ENCODE measurements at places on chromosomes 7 and 10.

DNA sequence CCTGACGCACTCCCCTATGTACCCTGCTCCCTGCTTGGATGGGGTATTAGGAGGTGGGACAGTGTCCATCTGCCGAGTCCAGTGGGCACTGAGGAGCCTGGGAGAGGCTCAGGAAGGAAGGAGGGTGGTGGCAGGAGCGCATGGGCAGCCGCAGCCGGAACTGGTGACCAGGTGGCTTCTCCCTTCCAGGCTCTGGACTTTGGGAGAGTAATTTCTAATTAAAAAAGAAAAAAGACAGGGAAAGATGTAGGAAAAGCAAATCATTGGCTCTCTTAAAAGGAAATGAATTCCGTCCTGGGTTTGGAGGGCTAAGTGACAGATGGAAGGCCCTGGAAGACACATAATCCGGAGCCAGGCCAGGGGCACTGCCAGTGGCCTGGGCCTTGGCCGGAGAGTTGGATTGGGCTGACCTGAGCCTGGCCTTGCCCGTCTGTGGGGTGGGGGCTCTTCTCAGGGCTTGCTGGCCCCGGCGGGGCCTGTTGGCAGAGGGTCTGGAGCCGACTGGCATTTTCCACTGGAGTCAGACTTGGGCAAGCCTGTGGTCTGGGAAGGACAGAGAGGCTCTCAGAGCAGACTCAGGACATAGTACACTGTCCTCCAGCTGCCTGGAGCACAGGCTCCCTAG lies 63.0 kb downstream of the NEURL1 start:
- no peak for DNase-seq

DNA sequence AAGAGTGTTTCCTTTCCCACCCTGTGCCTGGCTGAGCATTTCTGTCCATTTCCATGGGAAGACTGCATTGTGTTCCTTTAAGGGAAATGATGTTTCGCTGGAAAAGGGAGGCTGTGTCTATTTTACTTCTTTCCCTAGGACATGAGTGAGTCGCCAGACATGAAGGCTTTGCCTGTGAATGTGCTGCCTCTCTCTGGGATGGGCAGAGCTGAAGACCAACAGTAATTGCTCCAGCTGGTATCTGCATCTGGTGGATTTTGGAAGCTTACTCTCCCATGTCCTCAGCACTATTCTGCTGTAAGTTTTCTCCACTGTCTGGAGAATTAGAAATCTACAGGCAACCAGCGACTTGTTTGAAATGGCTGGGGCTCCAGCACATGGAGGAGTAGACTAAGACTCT lies 264.6 kb upstream of the BMPER start:
- peak; percentile 57 for DNase-seq

DNA sequence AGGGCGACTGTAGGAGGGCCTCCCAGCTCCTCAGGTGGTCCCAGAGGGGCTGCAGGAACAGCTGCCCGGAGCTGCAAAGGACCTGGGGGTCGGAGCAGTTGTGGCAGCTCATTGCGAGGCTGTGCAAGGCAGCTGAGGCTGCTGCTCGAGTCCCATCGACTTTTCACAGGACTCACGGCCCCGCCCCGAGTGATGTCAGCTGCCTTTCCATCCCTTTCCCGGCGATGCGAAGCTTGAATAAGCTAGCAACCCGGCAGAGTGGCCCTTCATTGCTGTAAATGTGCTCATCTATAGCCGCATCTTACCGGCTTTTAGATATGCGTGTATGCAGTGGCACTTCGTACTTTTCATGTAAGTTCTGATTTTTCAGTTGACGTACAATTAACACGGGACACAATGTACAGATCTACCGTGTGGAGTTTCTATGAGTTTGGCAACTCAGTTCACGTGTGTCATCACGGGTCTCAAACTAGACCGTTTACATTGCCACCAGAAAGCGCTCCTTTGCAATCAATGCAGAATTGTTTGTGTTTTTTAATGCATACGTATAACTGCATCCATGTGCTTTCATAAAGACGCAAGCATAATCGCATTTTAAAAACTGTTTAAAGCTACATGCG lies at the start of gene CH25H:
Gene CH25H (minus strand): TSS at position 137 of the 620 bp plus-strand sequence. CDS start 25 bp downstream, at position 112.
- DNase-seq, result peak; percentile 82

- DNase-seq, result no peak
Measured at GRCh38 chr7:131619336-131620305, 63.2 kb upstream of the PODXL start.

- DNase-seq, result no peak
Measured at GRCh38 chr10:88313878-88314277, 269.2 kb downstream of the RNLS start.

- DNase-seq, result no peak
Measured at GRCh38 chr10:84762754-84763394, 434.5 kb downstream of the CCSER2 start.

DNA sequence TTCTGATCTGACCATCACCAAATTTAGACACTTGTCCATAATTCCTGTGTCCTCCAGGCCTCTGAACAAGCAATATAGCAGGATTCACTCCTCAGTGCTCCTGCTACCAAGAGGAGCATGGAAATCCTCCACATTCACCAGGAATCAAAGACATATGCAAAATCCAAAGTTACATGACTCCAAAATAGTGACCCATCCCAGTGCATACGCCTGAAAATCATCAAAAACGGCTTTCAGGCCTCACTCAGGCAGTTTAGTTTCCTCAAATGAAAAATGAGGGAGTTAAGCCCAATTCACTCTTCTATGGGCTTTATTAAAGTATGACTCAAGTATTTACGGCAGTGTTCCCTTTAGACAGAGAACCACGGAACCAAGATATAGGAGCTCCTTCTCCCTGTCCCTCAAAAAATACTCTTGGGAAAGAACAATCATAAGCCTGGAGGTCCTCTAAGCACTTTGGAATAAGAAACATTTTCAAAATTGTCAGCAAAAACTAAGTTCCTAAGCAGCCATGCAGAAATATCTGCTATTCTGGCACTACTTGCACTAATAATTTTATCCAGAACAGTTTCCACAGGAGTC lies 240.7 kb downstream of the PARD3 start:
- DNase-seq, result no peak

GRCh38 chr10:78476156-78476555 lies 442.5 kb downstream of the RPS24 start:
- DNase-seq, result no peak

- no peak for DNase-seq
Measured at GRCh38 chr7:155395176-155395797, 62.6 kb upstream of the EN2 start.

GRCh38 chr10:109480836-109481235 lies 442.5 kb downstream of the XPNPEP1 start:
- peak; percentile 2 for DNase-seq

- peak; percentile 96 for DNase-seq
Measured at GRCh38 chr7:102933763-102934162, 21.0 kb downstream of the LRRC17 start.

GRCh38 chr7:157539521-157539920 lies 202.7 kb downstream of the DNAJB6 start:
- DNase-seq, result no peak

- no peak for DNase-seq
Measured at GRCh38 chr7:4836206-4836661, 25.6 kb downstream of the PAPOLB start.

DNA sequence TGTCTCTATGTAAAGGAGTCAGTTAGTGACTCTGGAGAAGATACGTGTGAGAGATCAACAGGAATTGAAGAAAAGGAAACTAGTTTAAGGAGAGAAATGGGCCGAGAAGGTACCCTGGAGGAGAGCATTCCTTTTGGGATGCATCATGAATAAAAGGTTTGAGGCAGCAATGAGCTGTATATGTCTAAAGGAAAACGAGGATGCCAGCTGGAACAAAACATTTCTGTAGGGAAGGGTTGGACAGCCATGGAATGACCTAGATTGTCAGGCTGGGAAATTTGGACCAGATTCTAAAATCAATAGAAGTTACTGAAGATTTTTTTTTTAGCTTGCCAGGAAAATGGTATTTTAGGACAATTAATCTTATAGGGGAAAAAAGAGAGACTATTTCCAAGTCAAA lies 17.2 kb upstream of the MPP7 start:
- DNase-seq, result no peak

- DNase-seq, result no peak
Measured at GRCh38 chr10:1057106-1057657, 997 bp downstream of the WDR37 start.

DNA sequence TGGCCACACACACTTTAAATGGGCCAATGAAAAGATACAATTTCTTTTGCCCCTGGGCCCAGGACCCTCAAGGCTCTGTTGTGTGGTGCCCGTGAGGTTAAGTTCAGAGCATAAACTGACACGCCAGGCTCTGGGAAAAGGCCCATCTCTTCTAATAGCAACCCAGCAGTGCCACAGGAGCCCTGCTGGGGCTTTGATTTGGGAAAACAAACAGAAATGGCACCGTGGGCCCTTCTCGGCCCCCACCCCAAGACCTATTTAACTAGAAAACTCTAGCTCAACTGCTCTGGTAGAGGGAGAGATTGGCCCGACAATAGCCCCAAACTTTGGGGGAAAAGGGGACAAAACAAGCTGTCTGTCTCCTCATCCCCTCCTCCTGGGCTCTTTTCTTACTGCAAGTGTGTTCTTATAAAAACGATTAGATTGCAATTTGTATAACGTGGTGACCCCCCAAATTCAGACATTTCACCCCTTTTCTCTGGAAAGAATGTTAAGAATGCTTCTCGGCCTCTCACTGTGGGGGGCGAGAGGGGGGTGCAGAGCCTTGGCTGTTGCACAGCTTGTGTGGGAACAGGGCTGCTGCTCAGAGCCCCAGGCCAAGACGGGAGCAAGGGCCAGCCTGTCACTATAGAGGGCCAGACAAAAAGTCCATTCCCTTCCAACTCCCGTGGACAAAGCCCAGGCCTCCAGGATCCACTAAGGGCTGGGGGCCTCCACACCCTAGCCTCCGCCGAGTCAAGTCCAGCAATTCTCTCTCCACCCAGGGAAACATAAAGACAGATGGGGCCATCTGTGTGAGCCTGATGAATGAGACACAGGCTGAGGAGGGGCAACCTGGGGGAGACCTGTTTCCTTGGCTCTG lies 26.8 kb downstream of the DPCD start:
- no peak for DNase-seq

DNA sequence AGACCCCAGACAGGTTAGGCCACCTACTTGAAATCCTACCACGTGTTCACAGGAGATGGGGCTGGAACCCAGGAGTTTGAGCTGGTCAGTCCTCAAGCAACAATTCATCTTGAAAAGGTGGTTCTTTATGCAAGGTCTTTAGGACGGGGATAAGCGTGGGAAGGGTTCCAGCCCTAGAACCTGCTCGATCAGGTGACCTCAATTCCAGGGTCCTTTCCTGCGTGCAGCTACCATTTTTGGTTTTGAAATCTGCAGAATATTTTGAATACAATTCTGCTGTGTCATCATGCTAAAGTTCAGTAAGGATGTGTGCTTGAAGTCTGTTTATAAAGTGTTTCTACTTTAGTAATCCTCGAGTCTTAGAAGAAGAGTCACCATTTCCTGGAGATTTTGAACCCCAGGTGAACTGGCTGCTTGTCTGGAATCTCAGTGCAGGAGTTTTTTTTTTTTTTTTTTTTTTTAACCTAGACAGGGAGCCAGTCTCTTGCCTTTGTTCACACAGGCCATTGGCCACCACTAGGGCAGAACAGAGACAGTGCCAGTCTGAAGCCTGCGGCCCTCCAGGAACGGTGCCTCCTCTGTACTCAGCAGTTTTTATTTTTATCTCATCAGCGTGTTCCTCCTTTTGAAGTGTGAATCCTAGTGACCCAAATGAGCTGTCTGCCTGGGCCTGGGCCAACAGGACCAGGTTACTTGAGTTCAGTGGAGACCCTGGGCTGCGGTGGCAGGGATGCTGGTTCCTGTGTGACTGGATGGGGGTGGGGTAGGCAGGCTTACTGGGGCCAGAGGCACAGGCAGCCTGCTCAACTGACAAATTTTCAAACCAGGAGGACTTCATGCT lies 54.6 kb downstream of the EEPD1 start:
- peak; percentile 78 for DNase-seq

- DNase-seq, result no peak
Measured at GRCh38 chr7:32140210-32140939, 70.2 kb upstream of the PDE1C start.

GRCh38 chr7:28609608-28610007 lies 197.3 kb downstream of the CREB5 start:
- DNase-seq, result no peak

DNA sequence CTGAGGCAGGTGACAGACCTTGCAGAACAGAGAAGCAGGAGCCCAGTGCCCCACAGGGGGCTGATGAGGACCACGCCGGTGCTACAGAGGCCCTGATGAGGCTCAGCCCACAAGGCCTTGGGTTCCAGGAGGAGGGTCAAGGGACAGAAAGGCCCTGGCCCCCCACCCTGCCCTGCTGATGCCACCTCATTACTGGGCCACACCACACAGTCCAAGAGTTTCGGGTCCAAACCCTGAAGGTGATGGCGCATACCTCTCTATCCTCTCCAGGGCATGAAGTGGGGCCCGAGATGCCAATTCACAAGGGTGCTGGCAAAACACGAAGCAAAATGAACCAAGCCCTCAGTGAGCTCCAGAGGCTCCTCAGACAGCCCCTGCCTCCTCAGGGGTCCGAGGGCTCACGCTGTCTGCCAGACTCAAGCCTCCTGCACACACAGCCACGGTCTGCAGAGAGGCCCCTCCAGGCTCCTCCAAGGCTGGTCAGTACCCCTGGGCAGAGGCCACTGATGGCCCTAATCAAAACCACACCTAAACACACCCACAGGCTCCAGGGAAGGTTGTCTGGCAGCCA lies 32.3 kb downstream of the RASGEF1A start:
- DNase-seq, result no peak

GRCh38 chr7:37987732-37988131 lies 67.3 kb downstream of the EPDR1 start:
- no peak for DNase-seq

DNA sequence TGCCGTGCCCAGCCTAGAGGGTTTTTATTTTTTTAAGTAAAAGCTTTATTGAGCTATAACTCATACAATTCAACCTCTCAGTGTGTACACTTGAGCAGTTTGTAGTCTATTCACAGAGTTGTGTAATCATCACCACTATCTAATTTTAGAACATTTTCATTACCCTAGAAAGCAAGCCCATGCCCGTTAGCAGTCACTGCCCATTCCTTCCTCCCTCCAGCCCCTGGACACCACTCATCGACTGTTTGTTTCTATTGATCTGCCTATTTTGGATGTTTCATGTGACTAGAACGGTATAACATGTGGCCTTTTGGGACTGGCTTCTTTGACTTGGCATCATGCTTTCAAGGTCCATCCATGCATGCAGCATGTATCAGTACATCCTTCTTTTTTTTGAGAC lies 25.7 kb upstream of the SEC61A2 start:
- DNase-seq, result no peak

DNA sequence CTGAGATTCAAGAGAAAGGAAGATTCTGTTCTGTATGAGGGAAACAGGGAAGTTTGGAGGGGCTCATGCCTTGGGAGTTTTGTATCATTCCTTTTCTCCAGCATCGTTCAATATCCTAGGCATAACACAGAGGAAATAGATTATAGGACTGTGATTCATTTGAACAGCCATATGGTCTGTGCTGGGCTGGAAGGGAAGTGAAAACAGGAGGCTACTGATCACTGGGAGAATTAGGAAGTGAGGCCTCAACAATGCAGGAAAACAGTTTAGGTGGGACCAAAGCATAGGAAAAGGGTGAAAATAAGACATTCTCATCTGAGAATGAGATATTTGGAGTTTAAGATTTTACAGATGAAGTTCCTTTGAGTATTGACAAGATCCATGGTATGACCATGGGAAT lies 70.7 kb upstream of the MKX start:
- DNase-seq, result no peak

All from AG10803 (cell line).